HCT116 (cell line): ENCODE measurements at places on chromosomes 11 and 22.

DNA sequence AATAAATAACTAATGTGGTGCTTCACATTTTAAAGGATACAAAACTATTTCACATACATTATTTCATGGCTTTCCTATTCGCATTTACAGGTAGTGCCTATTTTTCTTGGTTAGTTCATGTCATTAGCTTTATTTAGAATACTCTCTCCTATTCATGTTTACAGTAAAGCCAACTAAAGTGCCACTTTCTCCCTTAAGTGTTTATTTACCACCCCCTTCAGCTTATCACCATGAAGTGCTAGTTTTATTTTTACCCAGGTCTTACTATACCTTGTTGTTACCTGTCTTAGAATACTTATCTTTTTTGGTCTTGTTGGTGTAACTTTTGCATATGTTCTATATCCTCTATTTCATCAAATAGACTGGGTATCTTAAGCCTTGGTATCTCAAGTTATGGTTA, 715.2 kb upstream of the TENM4 start:
- no peak for DNase-seq

GRCh38 chr11:13316528-13316961, 39.0 kb downstream of the BMAL1 start:
- DNase-seq: no peak

DNA sequence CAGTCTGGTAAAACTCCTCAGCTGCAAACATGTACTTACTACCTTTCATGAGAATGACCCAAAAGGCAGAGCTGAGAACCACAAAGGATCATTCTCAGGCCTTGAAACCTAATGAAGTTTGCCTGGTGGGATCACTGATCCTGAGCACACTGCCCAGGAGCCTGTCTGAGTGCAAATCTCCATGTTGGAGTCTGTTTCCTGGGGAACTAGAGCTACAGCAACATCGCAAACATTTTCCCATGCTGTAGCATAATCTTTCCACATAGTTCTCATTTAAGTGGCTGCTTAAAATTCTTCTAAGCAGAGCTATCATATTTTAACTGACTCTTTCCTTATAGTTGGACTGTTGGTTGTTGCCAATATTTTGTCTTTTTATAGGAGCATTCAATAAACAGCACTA, 58.5 kb downstream of the GUCY1A2 start:
- DNase-seq: no peak

DNA sequence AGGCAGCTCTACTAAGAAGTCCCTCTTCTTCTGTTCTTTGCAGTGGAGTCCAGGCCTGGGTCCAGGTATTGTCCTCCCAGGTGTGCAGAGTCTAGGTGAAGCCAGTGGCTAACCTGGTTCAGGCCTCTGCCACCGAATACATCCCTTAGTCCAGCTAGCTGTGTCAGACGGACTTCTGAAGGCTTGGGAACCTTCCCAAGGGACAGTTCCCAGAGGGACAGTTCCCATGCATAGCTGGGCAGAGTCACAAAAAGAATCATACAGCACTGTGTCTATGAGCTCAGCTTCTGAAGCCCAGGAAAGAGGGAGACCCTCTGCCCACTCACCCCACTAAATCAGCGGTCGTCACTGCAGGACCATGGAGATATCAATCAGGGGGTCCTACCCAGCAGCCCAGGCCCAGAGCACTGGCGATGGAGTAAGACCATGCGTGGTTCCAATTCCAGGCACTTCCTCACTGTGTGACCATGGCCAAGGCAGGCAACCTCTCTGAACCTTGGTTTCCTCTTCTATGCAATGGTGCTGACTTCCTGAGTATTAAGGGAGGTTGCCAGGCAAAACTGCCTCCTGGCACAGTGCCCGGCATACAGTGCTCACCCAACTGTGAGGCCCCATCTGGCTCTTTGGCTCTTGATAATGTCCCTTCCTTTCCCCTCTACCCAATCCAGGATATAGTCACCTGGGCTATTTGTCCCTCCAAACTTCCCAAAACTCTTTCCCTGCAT, 3.4 kb downstream of the MS4A10 start:
- DNase-seq: no peak

GRCh38 chr22:17853073-17853472, 78.8 kb upstream of the BID start:
- no peak for DNase-seq

GRCh38 chr22:31833930-31834329, 80.1 kb downstream of the DEPDC5 start:
- DNase-seq: no peak

- DNase-seq: no peak
Observed at GRCh38 chr22:27435844-27436576, 365.5 kb downstream of the MN1 start.

DNA sequence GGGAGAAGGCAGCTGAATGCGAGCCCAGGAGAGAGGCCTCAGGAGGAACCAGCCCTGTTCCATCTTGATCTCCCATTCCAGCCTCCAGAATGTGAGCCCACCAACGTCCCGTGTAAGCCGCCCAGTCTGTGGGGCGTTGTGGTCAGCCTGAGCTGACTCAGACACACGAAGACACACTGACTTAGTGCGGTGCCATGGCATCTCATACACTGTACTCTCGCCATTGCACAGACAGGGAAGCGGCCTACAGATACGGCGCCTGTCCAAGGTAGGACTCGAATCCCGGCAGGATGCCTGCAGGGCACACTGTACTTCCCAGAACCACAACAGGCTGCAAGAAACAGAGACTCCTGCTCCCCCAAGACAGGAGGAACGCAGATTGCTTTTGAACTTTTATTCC, 179.6 kb downstream of the CTTN start:
- DNase-seq: no peak

- DNase-seq: no peak
Observed at GRCh38 chr11:114959953-114960505, 281.7 kb downstream of the NXPE2 start.

- no peak for DNase-seq
Observed at GRCh38 chr11:85627332-85627997, at the start of gene DLG2. Gene DLG2, minus strand, starts transcription at chr11:85627344.

DNA sequence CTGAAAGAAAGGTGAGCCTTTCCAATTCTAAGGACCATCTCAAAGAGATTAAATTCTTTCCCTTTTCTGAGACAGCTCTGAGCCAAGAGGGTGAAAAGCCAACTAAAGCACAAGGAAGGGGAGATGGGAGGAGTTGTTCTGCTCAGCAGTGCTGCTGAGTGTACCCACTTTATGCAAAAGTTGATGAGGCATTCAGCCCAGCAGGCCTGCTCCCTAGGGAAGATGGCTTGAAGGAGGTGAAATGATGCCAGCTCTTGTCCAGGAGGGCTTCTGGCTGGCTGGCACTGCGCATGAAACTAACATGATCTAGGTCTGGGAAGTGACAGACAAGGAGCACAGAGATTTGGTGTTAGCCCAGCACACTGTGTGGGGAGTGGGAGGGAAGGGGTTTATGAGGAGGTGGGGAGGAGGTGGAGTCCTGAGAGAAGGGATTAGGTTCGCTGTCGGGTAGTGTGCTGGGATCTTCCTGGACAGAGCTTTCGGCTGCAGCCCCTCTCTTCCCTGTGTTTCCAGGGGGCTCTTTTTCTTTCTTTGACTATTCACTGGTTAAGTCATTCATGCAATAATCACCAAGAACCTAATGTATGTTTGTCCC, 225.5 kb upstream of the NARS2 start:
- DNase-seq: no peak

- no peak for DNase-seq
Observed at GRCh38 chr11:25838918-25839625, 492.9 kb upstream of the ANO3 start.

DNA sequence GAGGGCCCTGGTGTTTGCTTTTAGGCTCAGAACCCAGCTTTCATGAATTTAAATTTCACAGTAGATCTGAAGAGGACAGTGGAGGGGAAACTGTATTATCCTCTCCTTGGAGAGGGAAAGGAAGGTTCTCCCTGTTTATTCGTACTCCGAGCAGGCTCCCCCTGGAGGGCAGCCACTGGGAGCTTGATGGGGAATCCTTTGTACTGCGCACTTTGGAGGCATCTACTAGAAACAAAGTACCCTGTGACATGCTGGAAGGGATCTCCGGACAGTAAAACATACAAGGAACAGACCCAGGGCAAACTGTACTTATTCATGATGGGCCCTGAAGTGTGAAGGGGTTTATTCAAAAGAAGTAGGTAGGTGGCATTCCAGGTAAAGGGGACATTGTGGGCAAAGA, 27.2 kb downstream of the NAV2 start:
- DNase-seq: no peak

DNA sequence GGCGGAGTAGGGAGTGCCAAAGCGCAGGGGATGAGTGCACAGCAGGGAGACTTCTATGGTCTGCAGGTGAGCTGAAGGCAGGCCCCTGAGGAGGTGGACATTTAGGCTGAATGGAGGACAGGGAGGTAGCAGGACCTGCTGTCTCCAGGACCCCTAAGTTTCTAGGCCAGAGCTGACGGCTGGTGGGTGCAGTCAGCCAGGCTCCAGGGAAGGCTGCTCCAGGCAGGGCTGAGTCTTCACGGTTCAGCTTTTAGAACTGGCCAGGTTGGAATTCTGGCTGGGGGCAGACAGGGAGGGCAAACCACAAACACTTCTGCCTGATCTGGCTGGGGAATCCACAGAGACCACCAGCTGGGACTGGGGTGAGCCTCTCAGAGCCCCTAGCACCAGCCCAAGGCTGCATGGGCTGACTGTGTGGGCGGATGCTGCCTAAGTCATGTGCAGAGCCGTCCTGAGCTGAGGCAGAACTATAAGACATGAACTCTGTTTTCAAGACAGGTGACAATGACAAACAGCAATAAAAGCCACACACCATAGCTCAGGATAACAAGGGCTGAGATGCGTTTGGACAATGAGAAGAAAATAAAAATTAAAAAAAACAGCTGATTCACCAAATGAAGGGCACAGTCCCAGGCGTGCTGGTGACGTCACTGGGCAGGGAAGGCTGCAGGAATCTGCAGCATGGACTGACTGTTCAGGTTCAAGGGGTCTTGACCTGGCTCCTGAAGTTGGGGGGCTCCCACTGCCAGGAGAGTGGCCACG, 10.4 kb upstream of the MALAT1 start:
- no peak for DNase-seq

DNA sequence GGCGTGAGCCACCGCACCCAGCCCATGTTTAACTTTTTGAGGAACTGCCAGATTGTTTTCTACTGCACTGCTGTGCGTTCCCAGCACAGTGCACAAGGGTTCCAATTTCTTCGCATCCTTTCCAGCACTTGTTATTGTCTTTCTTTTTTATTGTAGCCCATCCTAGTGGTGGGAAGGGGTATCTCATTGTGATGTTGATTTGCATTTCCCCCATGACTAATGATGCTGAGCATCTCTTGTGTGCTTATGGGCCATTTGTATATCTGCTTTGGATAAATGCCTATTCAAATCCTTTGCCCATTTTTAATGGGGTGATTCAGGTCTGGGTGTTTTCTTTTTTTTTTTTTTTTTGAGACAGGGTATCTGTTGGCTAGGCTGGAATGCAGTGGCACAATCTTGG, 36.6 kb upstream of the SYT7 start:
- DNase-seq: no peak

DNA sequence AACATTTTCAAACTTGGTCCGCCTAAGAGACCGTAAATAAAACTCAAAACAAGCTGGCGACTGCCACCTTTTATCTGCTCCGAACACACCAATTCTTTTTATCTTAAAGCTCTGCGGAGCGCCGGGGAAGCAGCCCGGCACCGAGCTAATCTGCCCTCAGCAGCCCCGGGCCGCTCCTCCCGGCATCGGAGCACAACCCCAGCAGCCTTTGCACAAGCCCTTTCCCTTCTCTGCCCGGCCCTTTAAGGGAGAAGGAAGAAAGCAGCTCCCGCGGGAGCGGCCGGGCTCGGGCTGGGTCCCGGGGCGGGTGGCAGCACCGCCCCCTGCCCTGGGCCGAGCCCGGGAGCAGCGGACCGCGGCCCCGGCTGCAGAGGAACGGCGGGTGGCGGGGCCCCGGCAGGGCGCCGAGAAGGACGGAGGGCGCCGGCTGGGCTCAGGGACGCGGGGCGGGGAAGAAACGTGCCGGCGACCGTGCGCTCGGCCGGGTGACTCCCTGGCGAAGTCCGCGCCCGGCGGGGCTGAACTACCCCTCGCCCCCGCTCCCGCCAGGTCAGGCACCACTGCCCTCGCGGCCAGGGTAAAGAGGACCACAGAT, 133.6 kb upstream of the C11orf58 start:
- no peak for DNase-seq

GRCh38 chr11:7606496-7606895, 66.8 kb downstream of the CYB5R2 start:
- DNase-seq: no peak

GRCh38 chr11:60989093-60989650, 17.7 kb downstream of the CD6 start:
- DNase-seq: no peak

GRCh38 chr11:2708757-2709281, 9.0 kb upstream of the KCNQ1OT1 start:
- DNase-seq: no peak

GRCh38 chr11:79762279-79762921, 321.6 kb upstream of the TENM4 start:
- no peak for DNase-seq

- DNase-seq: no peak
Observed at GRCh38 chr11:96180341-96180740, 162.7 kb downstream of the MAML2 start.

- no peak for DNase-seq
Observed at GRCh38 chr11:28245131-28245530, 136.9 kb downstream of the METTL15 start.

DNA sequence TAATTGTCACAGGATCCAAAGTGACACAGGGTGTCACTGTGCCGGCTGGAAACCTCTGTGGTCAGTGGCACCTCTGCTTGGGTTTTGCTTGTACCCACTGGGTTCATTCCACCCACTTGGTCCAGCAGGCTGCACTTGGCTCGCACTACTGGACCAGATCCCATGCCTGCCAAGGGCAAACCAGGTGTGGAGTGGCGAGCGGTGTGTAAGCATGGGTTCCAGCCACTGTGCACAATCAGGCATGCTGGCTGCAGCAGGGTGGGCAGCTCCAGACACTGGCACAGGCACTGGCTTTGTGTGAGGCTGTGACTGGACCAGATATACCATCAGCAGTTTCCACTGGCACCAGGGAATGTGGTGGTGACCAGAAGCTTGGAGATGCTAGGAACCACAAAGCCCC, 261.4 kb downstream of the KCNA4 start:
- no peak for DNase-seq

DNA sequence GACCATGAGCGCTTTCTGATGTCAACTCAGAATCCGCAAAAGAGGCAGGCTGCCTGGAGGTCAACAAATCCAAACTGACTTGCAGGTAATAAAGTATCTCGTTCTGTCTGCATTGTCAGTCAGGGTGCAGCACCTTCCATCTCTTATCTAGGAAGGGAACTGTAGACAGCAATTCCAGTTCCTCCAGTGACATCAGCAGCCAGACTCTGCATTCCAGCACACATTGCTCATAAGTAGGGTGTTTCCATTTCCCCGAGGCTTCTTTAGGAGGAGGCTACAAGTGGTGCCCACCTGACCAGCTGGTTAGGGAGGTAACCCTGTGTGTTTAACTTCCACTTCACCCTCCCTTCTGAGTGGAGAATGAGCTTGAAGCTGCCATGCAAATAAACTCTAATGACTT, 53.3 kb downstream of the NTM start:
- no peak for DNase-seq

GRCh38 chr11:112511911-112512310, 251.3 kb upstream of the PLET1 start:
- no peak for DNase-seq
